ENCODE measurements at places on chromosomes 1 and 21.

DNA sequence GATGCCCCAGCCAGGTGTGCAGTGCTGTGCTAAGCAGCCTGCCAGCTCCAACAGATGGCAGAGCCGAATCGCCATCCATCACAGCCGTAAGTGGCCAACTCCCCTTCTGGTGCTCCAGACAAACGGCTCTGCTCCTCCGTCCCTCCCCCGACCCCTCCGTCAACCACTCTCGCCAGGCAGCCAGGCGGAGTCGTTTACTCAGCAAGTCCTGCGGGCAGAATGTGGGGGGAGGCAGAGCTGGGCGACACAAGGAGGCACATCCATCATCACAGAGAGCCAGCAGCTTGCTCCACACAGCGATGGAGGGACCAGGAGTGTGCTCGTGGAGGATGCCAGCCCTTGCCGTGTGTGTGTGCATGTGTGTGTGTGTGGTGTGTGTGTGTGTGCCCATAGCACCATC, 206.6 kb upstream of the GRIK3 start:
- no peak for DNase-seq

- DNase-seq, result no peak
These were observed 82.4 kb downstream of the PTPRU start for GRCh38 chr1:29318724-29319123.

DNA sequence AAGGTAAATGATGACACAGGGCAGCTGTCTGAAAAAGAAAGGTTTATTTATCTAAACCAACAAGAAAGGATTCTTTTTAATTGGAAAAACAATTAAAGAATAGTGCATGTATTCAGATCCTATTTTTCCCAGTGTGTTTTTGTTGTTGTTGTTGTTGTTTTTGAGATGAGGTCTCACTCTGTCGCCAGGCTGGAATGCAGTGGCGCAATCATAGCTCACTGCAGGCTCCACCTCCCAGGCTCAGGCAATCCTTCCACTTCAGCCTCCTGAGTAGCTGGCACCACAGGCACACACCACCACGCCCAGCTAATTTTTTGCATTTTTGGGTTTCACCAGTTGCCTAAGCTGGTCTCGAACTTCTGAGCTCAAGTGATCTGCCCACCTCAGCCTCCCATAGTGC, 22.1 kb downstream of the NEK2 start:
- DNase-seq, result no peak

GRCh38 chr1:160629286-160630210, 17.3 kb downstream of the SLAMF1 start:
- no peak for DNase-seq

GRCh38 chr1:54151013-54151412, 1.8 kb downstream of the CDCP2 start:
- no peak for DNase-seq

DNA sequence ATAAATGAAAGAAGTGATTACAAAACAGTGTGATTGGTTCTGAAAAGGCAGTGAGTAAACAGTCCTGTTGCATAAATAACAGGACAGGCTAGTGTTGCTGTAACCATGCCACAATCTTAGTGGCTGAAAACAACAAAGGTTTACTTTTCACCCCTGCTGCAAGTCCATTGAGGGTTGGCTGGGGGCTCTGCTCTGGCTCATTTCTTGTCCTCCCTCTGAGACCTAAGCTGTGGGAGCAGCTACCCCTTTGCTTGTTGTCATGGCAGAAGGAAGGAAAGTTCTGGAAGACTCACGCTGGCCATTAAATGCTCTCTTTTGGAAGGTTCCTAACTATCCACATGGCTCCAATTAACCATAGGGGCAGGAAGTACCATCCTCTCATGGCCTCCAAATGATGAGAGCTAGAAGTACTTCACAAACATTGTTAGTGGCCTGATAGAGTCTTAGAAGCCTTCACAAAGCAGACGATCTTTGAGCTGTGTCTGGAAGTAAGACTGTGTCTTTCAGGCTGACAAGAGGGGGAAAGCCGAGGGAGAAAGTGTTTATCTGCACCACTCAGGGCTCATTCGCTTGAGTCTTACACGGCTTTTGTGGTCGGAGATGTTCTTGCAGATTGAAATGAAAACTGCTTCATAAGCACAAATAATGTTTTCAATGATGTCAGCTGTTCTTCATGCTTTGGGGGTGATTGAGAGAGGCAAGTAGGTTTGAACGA, 11.9 kb downstream of the RCSD1 start:
- DNase-seq, result no peak

DNA sequence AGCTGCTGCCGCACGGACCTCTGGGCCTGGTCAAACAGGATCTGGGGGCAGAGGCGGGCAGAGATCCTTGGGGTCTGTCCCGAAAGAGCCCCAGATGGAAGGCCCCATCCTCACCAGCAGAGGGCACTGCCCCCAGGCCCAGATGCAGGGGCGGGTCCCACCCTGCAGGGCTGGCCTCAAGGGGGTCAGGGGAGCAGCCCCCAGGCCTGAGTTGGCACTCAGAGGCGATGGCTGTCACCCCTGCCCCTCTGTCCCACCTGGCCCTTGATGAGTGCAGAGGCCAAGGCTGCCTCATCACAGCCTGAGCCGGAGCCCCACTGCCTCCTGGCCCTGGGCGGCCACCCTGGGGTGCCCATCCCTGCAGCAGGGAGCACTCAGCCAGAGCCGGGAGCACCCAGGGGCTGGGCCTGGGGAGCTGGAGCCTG, 5.7 kb downstream of the ACAP3 start:
- DNase-seq, result no peak

DNA sequence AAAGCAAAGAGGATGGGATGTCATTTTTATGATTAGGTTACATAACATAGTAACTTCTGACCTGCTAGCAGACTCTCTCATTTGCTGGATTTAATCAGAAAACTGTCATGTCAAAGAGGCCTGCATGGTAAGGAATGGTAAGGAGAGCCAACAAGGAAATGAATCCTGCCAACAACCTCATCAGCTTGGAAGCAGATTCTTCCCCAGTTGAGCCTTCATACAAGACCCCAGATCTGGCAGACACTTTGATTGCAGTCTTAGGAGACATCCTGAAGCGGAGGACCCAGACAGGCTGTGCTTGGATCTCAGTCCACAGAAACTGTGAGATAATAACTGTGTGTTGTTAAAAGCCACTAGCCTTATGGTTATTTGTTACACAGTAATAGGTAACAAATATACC, 27.6 kb upstream of the MARK1 start:
- no peak for DNase-seq

DNA sequence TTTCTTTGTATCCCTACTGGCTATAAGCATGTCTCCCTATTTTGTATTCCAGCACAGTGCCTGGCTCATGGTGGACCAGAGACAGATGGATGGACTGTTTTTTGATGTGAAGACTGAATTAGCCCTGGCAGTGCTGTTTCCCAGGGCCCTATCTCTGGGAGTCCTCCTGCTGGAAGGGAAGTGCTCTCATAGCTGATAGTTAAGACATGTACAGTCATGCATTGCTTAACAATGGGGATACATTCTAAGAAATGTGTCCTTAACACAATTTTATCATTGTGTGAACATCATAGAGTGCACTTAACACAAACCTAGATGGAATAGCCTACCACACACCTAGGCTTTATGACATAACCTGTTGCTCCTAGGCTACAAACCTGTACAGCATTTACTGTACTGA, 21.1 kb downstream of the TLCD4 start:
- no peak for DNase-seq

DNA sequence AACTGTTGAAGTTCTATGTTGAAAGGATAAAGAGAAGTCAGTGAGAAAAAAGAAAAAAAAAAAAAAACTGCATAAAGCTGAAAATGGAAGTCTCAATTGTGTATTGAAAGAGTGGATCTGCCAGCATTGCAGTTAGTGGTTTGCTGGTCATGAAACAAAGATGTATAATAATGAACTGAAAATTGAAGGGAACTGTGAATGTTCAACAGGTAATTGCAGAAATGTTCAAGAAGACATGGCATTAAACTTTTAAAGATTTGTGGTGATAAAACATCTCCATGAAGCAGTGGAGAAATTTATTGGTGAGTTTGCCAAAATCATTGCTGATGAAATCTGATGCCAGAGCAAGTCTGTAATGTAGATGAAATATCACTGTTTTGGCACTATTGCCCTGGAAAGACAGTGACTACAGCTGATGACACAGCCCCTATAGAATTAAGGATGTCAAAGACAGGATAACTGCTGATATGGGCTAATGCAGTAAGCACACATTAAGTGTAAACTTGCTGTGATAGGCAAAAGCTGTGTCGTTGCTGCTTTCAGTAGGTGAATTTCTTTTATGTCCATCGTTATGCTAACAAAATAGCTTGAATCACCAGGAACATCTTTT, 71.0 kb downstream of the RD3 start:
- DNase-seq, result no peak

- no peak for DNase-seq
These were observed 450.8 kb downstream of the KIF26B start for GRCh38 chr1:245605480-245606156.

GRCh38 chr1:85374160-85374559, 90.8 kb downstream of the DDAH1 start:
- peak; percentile 47 for DNase-seq

GRCh38 chr1:223665592-223666312, at the start of gene CAPN8:
TSS of gene CAPN8 (minus strand) at chr1:223665701. CDS start at chr1:223665646, 55 bp downstream.
- peak; percentile 33 for DNase-seq

DNA sequence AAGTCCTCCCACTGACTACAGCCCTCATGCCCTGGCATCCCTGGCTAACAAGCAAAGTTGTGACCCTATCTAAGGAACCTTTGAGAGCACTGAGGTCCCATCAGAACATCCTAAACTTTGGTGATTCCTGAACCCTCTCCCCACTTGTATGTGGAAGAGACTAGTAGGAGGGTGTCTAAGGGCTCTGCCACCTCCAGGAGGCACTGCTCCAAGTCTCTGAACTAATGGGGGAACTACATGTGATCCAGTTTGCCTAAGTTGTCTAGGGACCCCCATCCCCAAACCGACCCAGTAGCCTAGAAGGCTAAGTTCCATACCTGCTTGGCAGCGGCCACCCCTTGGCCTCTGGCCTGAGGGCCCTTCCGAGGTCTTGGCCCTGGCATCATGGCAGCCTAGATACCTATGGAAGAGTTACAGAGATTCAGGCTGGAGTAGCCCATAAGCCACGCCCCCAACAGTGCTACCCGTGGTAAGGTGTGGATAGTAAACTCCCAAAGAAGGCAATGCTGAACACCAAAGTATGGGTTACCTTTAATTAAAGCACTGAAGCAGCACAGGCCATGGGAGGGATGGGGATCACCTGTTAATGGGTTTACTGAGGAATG, 1.7 kb downstream of the CC2D1B start:
- DNase-seq, result no peak

DNA sequence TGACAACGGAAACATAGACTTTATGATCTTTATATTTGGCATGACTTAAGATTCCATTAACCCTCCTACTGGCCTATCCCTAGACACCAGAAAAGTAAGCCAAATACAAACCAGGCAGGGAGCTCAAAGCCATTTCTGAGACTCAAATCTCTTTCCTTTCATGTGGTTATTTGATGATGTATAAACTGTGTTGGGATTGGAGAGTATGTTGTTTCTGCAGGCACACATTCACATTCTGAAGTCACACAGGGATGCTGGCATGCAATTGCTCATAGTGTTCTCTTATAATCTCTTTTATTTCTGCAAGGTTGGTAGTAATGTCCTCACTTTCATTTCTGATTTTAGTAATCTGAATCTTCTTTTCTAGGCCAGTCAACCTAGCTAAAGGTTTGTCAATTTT, 5.8 kb downstream of the ZMYND12 start:
- no peak for DNase-seq

- no peak for DNase-seq
These were observed 76.4 kb upstream of the ETS2 start for GRCh38 chr21:38729291-38729690.

- no peak for DNase-seq
These were observed 103.7 kb downstream of the PRDM16 start for GRCh38 chr1:3172431-3173380.

DNA sequence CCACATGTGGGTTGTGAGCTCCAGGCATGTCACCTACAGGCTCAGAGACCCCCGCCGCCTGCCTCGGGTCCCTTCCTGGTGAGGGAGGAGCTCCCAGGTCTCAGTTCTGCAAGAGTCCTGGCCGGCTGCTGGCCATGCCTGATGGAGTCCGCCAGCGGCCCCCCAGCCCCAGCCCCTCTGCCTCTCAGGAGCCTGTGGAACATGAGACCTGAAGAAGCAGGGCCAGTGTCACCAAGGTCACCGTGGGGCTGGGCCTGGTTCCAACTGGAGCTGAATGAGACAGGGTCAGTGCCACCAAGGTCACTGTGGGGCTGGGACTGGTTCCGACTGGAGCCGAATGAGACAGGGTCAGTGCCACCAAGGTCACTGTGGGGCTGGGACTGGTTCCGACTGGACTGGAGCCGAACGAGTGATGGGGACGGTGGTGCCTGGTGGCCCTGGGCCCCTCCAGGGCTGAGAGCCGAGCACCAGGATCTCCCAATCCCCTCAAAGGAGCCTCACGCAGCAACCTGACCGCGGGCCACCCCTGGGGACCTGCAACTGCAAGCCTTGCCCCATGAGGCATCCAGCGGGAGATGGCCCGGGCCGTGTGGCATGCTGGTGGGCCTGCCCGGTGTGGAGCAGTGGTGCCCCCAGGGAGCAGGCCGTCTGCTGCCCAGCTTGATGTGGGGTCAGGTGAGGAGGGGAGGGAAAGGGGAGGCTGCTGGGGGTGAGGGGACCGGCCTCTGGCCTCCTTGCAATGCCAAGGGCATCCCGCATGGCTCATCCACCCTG, 14.5 kb upstream of the PTTG1IP start:
- no peak for DNase-seq

DNA sequence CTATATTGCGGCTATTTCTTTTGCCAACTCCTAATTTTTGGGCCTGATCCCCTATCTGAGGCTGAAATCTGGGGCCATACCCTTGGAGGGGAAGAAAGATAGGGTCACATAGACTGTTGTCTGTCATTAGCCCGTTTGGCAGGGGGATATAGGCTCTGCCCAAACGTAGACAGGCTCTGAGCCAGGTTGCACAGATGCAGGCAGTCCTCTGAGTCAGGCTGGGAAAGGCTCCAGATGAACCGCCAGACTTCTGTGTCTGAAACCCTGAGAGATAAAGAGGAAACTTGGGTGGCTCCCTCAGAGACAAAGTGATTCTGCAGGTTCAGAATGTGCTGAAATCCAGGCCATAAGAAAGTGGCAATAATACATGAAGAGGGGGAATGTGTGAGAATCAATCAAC, 4.0 kb upstream of the CAP1 start:
- DNase-seq, result no peak

- DNase-seq, result no peak
These were observed 21.4 kb downstream of the XKR8 start for GRCh38 chr1:27981145-27981544.

DNA sequence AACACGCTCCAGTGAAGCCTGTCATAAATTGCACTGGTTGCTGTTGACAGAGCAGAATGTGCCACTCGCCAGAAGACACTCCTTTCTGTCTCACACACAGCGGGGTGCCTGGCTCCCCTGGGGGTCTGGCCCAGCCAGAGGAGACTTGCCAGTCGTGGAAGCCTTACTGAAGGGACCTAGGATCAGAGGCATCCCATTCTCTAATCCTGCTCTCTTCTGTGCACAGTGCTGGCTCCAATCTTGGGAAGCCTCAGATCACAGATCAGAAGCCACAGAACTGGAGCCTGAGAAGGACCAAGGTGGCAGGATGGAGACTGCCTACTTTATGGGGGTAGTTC, 1.4 kb downstream of the SLC9A1 start:
- no peak for DNase-seq

Data from kidney capillary endothelial cell (primary cell).